Fibroblast of the conjunctiva (primary cell): ENCODE measurements at places on chromosomes 12 and 14.

DNA sequence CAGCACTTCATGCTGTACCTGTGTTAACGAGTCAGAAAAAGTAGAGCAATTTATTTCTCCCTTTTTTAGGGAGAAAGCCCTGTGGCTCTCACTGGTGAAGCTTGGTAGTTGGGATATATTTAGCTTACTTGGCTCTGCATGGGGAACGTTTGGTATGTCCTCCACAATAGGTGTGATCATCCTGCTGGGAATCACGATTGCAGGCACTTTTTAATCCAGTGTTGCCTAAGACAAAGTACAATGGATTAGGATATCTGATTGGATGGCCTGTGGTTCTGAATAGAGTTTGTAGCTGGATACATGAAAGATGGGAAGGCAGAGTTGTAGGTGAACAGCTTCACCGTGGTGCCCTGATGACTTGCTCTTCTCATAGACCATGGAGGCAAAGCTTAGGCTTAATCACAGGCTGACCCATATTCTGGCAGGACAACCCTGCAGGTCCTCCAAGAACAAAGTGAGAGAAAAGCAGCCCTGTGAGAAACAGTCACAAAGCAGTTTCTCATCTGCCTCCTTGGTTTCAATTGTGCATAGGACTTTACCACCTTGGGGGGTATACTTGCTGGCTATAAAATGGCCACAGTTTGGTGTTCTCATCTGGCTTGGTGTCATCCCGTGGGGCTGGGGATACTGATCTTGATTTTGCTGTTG is 7.5 kb downstream of the RESF1 start:
- no peak for DNase-seq

DNA sequence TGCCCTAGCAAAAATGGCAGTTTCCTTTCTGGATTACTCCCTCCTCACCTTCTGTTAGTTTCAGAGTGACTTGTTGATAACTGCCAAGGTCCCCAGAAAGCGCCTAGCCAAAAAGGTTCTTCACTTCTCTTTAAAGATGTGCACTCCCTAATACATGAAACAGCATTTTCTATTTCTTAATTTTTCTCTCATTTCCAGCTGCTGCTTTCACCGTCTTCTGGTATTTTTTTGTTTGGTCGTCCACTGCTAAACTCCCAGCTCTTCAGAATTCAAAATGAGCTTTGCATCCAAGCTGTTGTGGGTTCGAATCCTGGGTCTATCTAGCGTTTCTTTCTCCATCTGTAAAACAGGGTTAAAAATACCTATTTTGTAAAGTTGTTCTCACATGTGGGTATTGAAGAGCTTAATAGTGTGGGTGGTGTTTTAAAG is 397 bp upstream of the BORCS5 start:
- DNase-seq, result no peak

- no peak for DNase-seq
Observed at GRCh38 chr12:103840462-103840875, 565 bp downstream of the NT5DC3 start.

DNA sequence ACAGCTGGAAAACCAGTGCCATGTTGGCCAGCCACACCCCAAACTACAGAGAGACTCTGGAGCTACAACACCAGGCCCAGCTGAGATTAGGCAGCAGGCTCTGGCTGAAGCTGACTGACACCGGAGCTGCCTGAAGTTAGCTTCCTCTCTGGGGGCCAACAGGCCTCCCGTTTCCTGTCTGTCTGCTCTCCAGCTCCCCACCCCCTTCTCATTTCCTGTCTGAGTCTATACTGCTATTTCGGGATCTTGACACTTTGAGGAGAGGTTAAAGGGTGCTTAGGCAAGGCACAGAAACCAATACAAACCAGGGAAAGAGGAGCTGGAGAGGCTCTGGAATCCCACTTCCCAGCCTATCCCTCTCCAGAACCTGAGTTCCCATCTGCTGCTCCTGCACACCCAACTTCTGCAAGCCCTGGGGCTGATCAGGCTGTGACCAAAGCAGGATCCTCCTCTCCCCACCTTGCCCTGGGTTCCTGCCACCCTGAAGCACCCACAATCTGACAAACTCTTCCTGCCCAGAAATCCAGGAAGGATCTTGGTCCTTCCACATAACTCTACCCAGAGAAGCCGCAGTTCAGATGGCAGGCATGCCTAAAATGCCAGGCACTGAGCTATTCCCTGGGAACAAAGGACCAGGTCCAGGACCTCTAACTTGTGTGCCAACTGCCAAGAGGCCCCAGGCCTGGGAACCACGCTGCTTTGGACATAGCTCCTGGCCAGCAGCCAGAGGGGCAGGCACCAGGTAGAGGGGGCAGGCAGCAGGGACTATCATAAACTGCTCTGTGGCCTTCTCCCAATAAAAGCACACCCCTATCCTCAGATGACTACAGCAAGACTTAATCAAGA is 39.9 kb downstream of the PRPF40B start:
- peak; percentile 65 for DNase-seq

DNA sequence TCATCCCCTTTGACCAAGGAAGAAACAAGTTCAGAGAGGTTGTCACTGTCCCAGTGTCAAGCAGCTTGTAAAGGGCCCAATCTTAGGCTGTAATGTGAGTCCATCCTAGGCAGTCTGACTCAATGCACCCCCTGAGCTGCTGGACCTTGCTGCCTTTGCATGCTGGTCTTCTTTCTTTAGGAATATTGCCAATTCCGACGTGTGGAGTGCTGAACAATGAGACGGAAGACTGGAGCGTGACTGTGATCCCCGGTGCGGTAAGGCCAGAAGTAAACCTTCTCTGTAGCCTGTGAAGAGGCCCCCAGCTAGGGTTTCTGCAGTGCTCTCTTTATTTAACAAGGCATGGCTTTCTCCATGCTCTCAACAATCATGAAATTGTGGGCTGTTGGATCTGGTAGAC is 963 bp downstream of the TCTN2 start:
- no peak for DNase-seq

- no peak for DNase-seq
Observed at GRCh38 chr14:101020834-101021370, 117.4 kb upstream of the RTL1 start.

- DNase-seq, result peak; percentile 5
Observed at GRCh38 chr12:119780786-119781434, 96.2 kb downstream of the CIT start.

GRCh38 chr12:124017064-124017463 is 44.0 kb downstream of the ZNF664 start:
- DNase-seq, result no peak

DNA sequence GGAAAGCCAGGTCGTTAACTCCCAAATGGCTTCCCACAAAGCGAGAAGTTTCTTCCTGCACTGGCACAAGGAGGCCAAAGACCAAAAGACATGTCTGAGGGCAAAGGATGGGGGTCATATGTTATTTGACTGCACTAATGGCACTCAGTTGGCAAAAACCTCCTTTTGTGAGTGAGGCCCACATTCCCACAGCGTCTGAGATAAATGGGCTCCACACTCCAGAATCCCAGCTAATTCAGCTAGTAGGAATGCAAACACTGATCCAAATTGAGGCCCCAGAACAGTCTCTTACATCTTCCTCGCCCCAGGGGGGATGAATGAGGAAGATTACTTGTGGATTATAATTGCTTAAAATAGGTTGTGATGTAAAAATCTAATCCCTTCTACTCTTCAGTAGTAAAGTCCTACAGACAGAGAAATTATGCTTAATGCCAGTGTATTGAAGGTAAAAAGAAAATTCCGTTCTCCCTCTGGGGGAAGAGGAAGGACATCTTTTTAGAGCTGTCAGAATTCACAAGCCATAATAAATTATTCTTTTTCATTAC is 86.4 kb upstream of the PIWIL1 start:
- no peak for DNase-seq

DNA sequence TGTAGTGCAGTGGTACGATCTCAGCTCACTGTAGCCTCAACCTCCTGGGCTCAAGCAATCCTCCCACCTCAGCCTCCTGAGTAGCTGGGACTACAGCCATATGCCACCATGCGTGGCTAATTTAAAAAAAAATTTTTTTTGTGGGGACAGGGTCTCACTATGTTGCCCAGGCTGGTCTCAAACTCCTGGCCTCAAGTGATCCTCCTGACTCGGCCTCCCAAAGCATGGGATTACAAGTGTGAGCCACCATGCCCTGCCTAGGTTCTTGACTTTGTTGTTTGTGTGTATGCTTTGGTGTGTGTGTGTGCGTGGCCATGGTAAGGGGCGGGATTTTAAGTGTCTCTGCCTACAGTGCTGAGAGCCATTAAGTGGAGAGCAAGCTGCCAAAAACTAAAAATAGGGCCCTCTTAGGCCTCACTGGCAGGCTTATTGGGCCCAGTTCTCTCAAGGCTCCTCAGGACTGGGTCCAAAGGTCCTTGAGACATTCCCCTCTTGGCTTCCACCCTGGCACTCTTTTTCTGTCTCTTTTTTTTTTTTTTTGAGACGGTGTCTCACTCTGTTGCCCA is 5.1 kb downstream of the COX14 start:
- DNase-seq, result no peak

DNA sequence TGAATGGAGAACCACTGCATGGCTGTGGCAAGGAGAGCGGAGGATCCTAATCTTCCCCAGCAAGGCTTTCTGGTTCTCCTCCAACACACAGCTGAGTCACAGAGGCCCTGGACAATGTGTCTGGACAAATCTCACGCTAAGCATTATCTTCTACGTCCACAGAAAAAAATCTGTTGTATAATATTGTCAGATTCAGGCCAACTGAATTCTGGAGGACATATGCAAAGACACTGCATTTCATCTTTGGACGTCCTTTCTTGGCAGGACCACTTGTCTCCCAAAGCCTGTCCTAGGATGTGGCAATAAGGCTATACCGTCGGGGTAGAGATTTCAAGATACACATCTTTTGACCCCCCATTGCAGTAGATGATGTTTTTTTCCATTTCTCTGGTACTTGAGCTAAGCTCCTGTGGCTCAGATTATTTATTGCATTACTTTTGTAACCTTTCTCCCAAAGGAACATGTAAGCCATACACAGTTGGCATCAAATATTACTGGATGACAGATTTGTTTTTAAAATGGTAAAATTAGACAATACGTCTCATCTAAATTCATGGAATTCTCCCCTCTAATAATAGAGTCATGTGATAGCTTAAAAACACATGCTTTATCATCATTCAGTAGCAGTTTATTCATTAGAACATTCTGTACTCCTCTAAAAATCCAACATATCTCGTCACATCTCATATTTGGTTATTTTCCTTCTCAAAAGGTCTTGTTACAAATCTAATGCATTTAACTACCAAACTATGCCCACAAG is 19.4 kb downstream of the LMO3 start:
- DNase-seq, result peak; percentile 5

GRCh38 chr12:125014526-125014925 is 21.1 kb downstream of the BRI3BP start:
- no peak for DNase-seq

DNA sequence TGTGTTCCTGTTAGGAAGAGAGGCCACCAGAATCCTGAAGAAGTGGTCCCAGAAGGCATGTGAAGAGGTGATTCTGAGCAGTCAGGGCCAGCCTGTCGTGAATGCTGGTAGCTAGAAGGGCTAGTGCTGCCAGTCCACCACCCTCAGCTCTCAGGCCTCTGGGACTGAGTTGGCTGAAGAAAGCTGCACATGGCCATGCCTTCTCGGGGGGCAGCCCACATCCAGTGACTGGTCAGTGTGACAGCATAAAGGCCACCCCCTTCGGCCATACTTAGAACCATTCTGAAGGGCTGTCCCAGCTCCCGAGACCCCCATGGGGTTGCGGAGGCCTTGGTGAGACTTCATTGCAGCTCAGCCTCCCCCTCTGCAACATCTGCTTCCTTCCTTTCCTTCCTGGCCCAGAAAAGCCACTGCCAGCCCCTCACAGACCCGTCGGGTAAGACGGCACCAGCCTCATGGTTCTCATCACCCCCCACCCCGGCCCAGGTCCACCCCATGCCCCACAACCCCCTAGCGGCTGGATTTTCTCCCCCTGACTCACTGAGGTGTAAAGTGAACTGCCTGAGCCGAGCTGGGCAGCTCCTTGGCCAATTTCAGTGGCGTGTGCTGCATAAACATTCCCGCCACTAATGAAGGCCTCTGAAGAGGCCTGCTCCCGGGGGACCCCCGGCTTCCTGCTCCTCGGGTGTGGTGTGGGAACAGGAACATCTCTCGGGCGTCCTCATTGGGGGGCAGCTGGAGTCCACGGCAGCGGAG is 49.5 kb upstream of the DIO3 start:
- no peak for DNase-seq
